ENCODE measurements at places on chromosomes 12 and 14.

GRCh38 chr12:43436597-43436996, 115.4 kb downstream of the ADAMTS20 start:
- DNase-seq = no peak

GRCh38 chr14:25389948-25390347, 340.0 kb upstream of the STXBP6 start:
- no peak for DNase-seq

DNA sequence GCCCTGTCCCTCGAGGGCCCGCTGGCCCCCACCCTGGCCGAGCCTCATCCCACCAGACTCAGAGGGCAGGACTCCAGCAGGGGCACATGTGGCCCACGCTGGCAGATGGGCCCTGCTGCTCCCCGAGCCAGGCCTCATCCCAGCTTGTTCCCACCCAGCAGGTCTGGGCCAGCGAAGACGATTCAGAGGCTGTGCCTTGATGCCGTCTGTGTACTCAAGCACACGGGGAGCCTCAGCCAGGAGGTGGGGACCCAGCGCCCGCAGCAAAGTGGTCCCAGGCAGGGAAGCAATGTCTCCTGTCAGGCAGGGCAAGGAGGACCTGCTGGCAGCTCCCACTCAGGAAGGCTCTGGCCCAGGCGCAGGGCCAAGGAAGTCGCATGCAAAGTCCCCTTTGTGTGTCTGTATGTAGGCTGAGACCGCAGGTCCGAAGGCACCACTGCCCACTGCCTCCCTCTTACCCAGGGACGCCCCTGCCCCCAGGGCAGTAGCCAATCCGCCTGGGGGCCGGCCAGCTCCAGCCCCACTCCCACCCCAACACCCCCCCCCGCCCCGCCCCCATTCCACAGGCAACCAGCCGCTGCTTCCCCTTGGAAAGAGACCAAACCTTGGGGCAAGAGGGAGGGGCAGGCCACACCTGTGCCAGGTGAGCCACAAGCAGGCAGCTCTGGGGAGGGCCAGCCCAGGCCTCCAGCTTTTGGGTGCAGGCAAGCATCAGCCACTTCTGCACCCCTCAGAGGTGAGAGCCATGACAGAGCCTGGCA, 9.4 kb downstream of the DEGS2 start:
- no peak for DNase-seq

GRCh38 chr12:8662593-8662992, at the start of gene MFAP5:
MFAP5 (minus strand) TSS chr12:8662826; CDS start chr12:8662104, 722 bp downstream.
- no peak for DNase-seq

- no peak for DNase-seq
Observed at GRCh38 chr14:101495284-101495683, 66.0 kb upstream of the DIO3 start.

GRCh38 chr12:32089586-32089985, 17.1 kb upstream of the BICD1 start:
- peak; percentile 7 for DNase-seq

GRCh38 chr12:63420206-63420644, 248.1 kb downstream of the DPY19L2 start:
- peak; percentile 67 for DNase-seq

GRCh38 chr12:47874316-47874715, 30.5 kb downstream of the VDR start:
- no peak for DNase-seq

- DNase-seq = no peak
Observed at GRCh38 chr14:71168564-71169427, 261.5 kb downstream of the PCNX1 start.

DNA sequence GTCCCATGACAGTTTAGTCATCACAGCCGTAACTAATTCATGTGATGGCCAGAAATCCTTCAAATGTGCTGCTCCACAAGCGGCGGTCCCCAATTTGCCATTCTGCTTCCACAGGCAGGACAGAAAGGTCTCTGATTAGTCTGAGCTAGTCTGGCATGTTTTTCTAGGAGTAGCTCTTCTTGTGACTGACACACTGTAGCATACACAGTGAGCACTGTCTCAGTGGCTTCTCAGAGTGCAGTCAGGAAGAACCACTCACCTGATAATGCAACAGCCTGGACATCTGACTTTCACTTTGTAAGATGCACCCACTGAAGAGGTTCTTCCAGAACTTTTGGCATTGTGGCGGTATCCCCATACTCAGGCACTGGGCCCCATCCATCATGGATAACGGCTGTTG, 1266.2 kb downstream of the TMEM121 start:
- DNase-seq = no peak

- no peak for DNase-seq
Observed at GRCh38 chr12:67916266-67916970, 72.8 kb upstream of the IFNG-AS1 start.

- no peak for DNase-seq
Observed at GRCh38 chr14:68397371-68397811, 395.5 kb downstream of the ZFP36L1 start.

- DNase-seq = peak; percentile 89
Observed at GRCh38 chr14:89417091-89417464, at the start of gene FOXN3. FOXN3 (minus strand) TSS chr14:89417233; CDS start chr14:89412476, 4,757 bp downstream.

GRCh38 chr12:102421802-102422583, 58.4 kb downstream of the IGF1 start:
- no peak for DNase-seq

- no peak for DNase-seq
Observed at GRCh38 chr12:24361877-24362580, 412.6 kb upstream of the SOX5 start.

GRCh38 chr14:64438181-64438841, 27.0 kb upstream of the AKAP5 start:
- no peak for DNase-seq

- DNase-seq = peak; percentile 17
Observed at GRCh38 chr12:79420146-79420618, 270.6 kb downstream of the PAWR start.

DNA sequence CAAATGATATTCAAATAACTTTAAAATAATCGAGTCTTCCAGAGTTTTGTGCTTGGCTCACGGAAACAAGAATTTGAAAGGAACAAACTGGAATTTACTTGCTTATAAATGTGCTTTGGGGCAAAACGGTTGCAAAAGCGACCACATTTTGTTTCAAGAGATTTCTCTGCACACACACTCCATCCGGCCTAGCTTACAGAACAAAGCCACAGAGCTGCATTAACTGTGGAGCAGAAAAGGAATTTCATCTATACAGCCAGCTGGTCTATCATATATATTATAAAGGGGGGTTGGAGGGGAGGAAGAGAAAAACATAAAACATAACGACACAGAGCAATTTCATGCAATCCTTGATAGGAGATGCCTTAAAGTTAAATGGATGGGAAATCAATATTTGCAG, 153.0 kb downstream of the MYRFL start:
- peak; percentile 11 for DNase-seq

DNA sequence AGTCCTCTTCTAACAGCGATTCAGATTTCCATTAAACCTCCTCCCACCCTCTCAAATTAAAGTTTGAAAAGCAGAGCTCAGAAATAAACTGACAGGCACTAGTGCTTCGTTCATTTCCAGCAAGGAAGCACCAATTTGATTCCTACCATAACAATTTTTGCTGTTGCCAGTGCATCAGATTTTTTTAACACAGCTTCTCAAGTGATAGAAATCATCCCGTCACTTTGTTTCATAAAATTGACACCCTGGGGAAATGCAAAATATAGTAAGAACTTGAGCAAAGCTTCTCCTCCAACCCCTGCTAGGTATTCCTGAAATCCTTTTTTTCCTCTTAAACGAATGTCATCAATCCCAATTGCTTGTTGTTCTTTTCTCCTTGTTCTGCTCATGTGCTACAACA, 332.1 kb downstream of the FOXG1 start:
- DNase-seq = no peak

DNA sequence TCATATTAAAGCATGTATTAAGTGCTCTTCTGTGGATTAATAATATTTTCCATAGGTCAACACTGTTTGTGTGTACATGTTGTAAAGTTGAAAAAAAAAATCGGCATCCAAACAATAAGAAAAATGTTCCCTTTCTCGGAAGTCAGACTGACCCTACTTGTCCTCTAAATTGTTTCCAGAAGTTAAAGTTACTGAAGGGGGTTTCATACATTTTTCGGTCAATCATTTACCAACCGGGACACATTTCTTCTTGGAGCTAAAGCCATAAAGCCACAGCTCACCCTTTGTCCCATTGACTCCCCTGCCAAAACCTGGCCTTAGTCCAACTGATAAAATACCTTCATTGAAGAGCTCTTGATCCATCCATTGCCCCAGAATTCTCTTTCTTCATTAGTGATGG, 230.0 kb downstream of the ANO2 start:
- DNase-seq = no peak

- DNase-seq = no peak
Observed at GRCh38 chr14:71163050-71163841, 256.0 kb downstream of the PCNX1 start.

- DNase-seq = no peak
Observed at GRCh38 chr14:32925439-32925838, 13.2 kb upstream of the NPAS3 start.

DNA sequence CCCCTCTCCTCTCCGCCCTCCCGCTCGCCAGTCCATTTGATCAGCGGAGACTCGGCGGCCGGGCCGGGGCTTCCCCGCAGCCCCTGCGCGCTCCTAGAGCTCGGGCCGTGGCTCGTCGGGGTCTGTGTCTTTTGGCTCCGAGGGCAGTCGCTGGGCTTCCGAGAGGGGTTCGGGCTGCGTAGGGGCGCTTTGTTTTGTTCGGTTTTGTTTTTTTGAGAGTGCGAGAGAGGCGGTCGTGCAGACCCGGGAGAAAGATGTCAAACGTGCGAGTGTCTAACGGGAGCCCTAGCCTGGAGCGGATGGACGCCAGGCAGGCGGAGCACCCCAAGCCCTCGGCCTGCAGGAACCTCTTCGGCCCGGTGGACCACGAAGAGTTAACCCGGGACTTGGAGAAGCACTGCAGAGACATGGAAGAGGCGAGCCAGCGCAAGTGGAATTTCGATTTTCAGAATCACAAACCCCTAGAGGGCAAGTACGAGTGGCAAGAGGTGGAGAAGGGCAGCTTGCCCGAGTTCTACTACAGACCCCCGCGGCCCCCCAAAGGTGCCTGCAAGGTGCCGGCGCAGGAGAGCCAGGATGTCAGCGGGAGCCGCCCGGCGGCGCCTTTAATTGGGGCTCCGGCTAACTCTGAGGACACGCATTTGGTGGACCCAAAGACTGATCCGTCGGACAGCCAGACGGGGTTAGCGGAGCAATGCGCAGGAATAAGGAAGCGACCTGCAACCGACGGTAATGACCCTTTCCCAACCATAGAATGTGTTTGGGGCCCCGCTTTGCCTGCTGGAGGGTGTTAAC, 615 bp downstream of the CDKN1B start:
- DNase-seq = peak; percentile 33

DNA sequence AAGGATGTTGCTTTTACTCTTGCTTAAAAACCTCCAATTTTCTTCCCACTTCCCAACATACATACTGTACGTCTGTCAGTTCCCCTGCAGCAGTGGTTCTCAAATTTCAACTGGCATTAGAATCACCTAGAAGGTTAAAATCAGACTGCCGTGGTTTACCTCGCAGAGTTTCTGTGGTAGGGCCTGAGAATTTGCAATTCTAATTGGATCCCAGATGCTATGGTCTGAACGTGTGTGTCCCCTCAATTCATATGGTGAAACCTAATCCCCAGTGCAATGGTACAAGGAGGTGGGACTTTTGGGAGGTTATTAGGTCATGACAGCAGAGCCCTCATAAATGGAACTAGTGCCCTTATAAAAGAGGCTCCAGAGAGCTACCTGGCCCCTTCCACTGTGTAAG, 226.9 kb downstream of the CRADD start:
- no peak for DNase-seq

DNA sequence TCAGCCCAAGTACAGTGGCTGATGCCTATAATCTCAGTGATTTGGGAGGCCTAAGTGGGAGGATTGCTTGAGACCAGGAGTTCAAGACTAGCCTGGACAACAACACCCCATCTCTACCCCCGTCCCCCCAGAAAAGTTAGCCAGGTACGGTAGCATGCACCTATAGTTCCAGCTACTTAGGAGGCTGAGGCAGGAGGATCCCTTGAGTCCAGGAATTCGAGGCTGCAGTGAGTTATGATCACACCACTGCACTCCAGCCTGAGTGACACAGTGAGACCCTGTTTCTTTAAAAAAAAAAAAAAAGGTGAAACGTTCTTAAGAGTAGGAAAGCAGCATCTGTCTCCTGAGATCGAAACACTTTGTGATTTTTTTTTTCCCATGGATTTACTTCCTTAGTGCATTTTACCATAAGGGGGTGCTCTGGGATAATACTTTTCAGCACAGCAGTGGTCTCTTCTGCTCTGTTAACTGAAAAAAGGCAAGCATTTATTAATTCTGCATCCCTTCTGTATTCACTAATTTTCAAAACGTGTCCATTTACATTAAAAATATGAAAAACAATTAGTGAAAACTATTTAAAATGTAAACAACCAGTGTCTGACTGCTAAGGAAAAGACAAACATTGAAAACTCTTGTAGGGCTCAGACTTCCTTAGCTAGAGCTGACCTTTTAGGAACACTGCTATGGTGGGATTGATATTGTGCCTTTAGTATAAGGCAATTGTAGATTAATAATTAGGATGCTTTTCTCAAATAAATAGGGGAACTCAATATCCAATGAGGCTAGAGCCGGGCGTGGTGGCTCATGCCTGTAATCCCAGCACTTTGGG, 31.2 kb upstream of the USP44 start:
- DNase-seq = no peak

GRCh38 chr12:80716696-80717469, at the start of gene MYF5:
MYF5 (plus strand) TSS chr12:80716912; CDS start chr12:80717064, 152 bp downstream.
- no peak for DNase-seq

DNA sequence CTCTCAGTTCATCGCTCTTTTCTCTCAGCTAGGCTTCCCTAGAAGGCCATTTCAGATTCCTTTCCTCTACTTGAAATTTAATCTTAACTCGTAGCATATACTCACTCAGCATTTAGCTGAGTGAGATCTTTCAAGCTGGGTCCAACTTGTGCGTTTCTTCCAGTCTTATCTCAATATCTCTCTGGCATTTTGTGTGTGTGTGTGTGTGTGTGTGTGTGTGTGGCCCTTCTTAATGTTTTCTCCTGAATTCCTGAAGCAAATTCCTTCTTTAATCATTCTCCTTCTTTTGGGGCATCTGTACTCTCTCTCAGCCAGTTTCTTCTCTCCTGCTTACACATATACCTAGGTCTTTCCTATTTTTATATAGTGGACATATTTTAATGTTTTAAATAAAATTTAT, 129.1 kb downstream of the KITLG start:
- no peak for DNase-seq

GRCh38 chr14:54610051-54610977, 43.4 kb downstream of the SAMD4A start:
- DNase-seq = no peak

DNA sequence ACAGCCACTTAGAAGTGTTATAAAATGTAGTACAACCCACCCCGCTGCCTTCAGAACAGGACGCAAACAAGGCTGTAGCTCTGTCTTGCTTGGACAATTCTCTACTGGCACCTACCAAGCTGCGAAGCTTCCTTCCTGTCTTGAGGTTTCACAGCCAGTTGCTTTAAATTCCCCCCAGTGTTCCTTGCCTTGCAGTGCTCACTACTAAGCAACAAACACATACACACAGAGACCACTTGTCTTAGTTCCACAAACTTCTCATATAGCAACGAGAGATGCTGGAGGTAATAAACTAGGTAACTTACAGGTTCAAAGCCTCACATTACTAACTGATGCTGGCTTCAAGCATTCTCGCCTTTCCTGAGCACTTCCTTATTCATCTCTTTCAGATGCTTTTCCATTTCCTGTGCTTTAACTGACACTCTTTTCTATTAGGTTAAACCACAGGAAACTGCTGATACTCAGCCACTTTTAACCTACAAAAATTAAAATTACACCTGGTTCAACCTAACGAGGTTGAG, 91.5 kb upstream of the PTGDR start:
- no peak for DNase-seq

All from HAP-1 (cell line).